ENCODE measurements at places on chromosomes 6 and 20.

DNA sequence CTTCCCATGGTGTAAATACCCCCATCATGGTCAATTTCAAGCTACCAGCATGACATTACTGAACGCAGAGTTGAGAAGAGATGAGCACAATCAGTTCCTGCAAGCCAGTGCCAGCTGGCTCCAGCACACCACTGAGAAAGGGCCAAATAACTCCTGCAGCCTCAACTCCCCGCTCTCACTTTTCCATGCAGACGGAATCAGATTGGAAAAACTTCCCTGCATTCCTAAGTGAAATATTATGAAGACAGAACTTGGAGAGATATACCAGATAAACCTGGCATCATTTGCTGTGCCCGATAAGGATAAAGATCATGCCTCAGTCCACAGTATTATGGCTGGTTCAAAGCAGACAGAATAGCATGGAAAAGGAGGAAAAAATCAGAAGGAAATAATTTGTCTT is 56.7 kb downstream of the FILIP1 start:
- DNase-seq, result no peak

DNA sequence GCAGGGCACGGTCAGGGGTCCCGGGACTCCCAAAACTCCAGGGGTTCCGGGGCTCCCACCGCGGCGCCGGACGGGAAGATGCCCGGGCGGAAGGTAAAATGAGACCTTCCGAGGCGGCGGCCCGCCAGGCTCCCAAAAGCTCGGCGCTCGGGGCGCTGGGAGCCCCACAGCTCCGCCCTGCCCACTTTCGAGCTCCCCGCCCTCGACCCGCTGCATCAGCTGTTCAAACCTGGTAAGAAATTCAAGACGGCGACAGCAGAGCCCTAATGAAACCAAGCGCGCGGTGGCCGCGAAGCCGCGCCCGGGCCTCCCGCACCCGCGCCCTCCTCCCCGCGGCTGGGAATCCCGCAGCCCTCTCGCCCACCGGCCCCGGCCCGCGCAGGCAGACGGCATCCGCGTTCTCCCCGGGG is 369 bp downstream of the SLC4A11 start:
- DNase-seq, result peak; percentile 80

DNA sequence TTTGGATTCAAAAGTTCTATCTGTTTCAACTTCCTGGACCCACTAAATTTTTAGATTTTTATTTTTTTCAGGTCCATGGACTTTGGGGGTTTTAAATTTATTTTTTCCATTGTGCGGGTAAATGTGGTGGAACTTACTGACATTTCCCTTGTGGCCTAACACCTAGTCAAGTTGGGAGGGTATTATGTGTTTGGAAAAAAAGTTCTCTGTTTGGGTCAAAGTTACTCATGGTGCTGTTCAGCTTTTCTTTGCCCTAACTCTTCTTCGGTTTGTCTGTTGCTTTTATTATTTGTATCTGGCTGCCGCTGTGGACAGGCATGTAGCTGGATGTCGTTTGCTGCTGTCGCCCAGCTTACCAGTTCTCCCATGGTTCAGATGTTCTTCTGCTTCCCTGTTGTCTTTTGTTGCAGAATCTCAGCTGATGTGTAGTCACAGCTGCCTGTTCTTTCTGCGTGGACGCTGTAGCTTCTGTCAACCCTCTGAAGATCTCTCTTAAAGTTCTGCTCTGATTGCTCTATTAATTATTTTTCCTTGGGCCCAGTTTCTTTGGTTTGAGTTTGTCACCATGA is 7.9 kb downstream of the IGF2R start:
- no peak for DNase-seq

DNA sequence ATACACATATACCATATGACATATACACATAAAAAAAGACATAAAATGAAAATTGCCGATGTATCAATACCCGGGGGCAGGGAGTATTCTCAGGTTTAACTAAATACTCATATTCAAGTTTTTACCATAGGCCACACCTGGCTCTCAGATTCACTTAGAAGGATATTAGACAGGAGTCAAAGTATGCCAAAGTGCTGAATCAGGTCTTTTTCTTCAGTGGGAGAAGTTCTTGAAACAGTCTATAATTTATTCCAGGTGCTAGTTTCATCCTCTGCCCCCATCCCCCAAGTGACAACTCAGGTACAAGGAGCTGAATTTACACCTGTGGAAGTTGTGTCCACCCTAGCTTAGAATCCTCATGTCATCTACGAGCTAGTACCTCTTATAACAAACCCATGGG is 8.5 kb upstream of the HLA-DRA start:
- no peak for DNase-seq

DNA sequence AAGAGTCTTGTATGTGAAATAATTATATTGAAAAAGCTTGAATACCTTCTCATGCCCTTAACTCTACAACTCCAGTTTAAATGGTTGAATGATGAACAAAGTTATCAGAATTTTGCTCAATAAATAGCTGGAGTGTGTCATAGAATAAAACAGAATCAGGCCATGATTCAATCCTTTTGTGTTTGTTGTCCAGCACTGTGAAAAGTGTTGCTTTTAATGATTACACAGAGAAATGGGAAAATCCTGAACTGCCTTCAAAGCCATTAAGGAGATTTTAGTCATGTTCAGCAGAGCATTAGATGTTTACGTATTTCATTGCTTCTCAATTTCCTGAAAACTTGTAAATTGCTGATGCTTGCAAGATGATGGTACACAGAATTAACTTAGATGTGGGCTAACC is 262.9 kb upstream of the BTBD3 start:
- DNase-seq, result no peak

GRCh38 chr20:12394786-12395185 is 477.1 kb downstream of the BTBD3 start:
- no peak for DNase-seq

- peak; percentile 36 for DNase-seq
Observed at GRCh38 chr20:46752728-46753127, 43.3 kb downstream of the SLC2A10 start.

- DNase-seq, result peak; percentile 94
Observed at GRCh38 chr6:34243901-34244884, 4.6 kb downstream of the SMIM29 start.

DNA sequence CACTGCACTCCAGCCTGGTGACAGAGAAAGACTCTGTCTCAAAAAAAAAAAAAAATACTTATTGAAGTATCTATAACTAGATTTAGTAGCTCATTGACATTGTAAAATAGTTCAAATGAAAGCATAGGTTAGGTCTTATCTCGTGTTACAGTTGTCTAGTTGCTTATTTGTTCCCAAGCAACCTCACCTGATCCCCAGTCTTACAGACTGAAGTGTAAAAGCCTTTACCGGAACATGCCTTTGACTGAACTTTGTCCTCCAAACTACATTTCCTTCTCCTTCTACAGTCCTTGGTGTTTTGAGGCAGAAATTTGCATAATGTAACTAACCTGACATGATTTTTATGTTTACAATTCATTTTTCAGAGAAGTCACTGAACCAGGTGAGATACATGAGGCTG is 61.0 kb downstream of the PKIB start:
- DNase-seq, result no peak

- no peak for DNase-seq
Observed at GRCh38 chr6:130968476-130968875, 94.6 kb downstream of the EPB41L2 start.

- peak; percentile 18 for DNase-seq
Observed at GRCh38 chr6:144131248-144131709, 19.0 kb upstream of the STX11 start.

GRCh38 chr6:78909391-78909790 is 42.0 kb downstream of the IRAK1BP1 start:
- peak; percentile 40 for DNase-seq

DNA sequence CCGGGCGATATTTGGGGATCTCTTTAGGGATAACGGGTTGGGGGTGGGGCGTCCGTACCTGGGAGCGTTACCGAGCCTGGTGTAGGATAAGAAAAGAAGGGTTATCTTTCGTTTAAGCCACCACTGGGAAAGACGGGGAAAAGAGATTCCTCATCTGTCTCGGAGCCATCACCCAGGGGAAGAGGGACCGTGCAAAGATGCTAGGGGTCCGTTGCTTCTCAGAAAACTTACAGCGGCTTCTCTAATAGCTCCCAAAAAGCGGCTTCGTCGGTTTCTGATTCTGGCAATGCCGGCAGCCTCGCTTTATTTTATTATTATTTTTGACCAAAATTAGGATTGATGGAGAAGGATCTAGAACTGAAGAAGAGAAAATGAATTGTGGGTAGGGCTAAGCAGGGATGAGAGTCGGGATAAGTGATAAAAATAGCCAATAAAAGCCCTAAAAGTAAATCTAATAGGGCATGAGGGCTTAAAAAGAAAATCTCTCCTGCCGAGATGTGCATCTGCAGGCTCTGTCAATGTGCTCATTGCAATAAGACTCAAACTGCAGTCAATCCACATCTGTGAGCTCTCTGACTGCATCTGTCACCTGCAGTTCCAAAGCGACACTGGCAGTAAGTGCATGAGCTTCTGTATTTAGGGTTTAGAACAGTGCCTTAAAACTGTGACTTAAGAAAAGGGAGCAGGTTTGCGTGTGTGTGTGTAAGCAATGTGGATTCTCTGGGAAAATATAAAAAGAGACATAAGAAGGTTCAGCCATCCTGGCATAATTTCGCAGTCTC is 801 bp downstream of the TBPL1 start:
- DNase-seq, result no peak

- no peak for DNase-seq
Observed at GRCh38 chr6:148249679-148250375, 92.8 kb upstream of the SASH1 start.

DNA sequence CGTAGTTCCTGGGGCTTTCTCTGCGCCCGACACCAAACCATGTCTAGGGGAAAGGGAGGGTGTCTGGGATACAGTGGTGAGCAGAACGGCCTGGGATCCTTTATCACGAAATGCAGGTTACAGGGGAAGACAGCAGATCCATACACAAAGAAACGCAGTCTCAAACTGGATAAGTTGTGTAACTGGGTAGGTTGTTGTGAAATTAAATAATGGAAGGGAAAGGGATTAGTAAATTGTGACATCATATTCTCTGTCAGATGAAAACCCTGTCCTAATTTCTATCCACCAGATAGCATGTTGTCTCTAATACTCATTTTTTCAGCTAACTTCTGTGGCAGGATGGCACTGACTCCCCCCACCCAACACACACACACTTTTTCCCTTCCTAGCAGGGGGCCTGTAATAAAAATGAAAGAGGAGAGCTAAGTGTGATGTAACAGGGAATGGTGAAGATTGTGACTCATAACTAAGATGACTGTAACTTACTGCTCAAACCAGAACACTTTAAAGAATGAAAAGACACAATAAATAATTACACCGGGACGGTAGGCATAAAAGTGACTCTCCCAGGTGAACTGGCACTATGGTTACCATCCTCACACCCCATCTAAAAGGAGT is 769 bp upstream of the TRPC4AP start:
- DNase-seq, result peak; percentile 63

- DNase-seq, result no peak
Observed at GRCh38 chr6:143754204-143754603, 76.4 kb downstream of the PHACTR2 start.

DNA sequence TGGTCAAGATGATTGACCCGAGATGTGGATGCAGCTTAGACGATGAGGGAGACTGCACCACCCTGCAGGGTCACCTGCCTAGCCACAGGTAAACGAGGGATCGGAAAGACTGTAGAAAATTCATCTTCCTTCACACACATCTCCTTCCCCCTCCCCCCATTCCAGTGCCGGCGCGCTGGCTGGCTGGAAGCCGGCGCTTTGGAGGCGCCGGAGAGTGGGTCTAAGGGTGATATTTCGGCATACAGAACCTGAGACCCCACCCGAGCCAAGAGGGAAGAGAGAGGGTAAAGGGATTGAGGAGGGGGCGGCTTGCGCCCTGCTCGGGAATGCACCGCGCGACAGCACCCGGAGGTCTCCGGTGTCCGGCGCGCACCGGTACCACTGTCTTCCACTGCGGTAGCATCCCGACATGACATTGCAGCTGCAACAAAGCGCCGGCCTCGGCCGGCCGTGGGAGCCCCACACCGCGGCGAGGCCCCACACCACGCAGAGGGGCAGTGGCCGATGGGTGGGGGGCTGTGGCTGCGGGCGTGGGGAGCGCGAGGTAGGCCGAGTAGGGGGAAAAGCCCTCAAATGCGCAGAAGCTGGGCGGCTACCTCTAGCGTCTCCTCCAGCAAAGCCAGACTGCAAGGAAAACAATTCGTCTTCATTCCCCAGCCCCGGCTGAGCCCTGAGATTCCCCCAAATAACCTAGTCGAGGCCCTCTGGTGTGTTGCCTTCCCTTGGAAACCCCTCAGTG is 984 bp downstream of the TNFRSF21 start:
- peak; percentile 53 for DNase-seq

DNA sequence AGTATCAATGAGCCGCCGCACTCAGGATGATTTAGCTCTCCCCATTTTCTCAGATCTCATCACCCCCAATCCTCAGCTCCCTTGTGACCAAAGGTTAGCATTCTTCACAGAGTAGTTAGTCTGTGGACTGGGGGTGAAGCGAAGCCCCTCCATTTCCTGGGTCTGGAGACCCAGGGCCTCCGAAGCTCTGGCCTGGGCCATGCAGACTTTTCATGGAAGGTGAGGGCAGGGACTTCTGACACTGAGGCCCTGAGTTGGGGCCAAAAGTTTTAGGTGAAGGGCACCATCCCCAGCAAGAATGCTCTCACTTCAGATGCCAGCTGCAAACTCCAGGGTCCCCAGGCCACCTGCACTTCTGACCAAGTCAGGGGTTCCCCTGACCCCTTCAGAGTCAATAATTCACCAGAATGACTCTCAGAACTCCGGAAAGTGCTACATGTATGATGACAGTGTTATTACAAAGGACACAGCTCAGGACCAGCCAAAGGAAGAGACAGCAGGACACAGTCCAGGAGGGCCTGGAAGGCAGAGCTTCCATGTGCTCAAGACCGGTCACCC is 65.7 kb upstream of the DUSP22 start:
- DNase-seq, result no peak

GRCh38 chr6:135319819-135320218 is 138.7 kb downstream of the MYB start:
- DNase-seq, result no peak

DNA sequence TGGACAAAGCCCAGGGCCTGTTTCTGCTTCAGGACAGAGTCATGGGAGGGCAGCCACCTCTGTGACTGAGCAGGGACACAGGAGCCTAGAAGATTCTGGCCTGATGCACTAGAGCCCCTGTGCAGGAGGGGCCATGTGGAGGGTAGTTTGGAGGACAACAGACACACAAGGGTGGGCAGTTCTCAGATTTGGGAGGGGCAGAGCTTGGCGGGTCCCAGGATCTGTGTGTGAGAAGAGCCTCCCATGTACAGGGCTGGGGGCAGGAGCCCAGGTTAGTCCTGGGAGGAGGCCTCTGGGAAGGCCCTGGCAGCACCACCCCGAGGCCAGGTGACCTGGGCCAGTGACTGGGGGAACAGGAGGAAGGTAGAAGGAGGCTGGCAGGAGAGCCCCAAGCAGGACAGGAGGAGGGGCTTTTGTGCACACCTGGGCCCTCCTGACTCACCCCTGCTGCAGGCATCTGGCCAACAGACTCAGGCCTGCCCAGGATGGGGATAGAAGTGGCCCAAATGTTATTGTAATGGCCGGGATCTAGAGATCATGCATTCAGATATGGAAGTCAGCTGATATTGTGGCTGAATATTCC is 1.4 kb upstream of the ULBP3 start:
- DNase-seq, result no peak

- no peak for DNase-seq
Observed at GRCh38 chr6:34587325-34587724, 31.2 kb upstream of the SPDEF start.

All from AG08396 (cell line).